ENCODE measurements at places on chromosomes 7 and 10. TPM values are rescaled to one million over a fixed set of nuclear protein-coding genes. Genes with fewer than 3 reads are reported as not detected.

- no peak for DNase-seq
Observed at GRCh38 chr10:24223341-24223740, 14.4 kb downstream of the KIAA1217 start.

DNA sequence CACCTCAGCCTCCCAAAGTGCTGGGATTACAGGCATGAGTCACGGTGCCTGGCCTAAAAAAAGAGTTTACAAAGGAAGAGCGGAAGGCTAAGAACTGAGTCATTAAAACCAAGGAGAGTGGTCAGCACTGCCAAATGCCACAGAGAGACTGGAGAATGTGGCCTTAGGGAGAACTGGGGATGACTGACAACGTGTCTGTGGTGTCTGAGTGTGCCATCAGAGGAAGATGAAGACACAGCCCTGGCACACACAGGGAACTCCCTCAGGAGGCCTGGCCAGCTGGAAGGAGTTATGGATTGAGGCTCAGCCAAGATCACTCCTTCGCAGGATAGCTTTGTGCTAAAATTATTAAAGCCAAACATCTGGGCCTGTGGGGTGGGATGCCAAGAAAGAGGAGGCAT is 3.9 kb upstream of the INA start:
- peak; percentile 62 for DNase-seq

GRCh38 chr7:50472427-50472826 is 22.3 kb upstream of the FIGNL1 start:
- DNase-seq: no peak

GRCh38 chr10:33010132-33011037 is 52.4 kb upstream of the ITGB1 start:
- DNase-seq: peak; percentile 69

NEUROD6 gene
- total RNA-seq: not detected

- no peak for DNase-seq
Observed at GRCh38 chr10:43137717-43138020, 576 bp upstream of the CSGALNACT2 start.

NXPH1 gene
- not detected for total RNA-seq

DNA sequence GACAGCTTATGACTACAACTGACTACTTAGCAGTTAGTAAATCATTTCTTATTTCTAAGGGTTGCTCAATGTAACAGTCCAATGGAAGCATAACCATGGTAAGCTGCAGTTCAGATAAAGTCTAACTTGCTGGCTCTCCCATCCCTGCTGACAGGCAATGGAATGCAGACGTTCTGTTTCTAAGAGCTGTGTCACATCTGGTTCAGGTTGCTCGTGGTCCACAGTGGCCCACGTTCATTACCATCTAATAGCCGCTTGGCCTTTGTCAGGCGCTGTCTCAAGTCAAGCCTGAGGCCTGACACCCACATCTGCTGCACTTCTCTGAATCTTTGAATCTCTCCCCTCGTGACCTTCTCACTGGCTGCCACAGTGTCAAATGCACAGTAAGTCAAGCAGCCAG is 240.8 kb downstream of the FGFR2 start:
- DNase-seq: peak; percentile 37

DNA sequence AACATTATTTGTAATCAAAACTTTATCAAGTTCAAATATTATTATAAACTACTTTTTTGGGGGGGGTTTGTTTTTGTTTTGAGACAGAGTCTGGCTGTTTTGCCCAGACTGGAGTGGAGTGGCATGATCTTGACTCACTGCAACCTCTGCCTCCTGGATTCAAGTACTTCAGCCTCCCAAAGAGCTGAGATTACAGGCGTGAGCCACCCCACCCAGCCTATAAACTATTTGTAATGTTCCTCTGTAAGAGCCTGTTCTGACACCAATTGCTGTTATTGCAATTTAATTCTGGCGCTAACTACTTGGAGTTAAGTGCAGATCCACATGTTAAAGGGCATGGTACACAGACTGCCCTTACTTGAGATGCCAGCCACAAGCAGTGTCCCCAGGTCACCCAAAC is 478.1 kb upstream of the NRP1 start:
- no peak for DNase-seq

DNA sequence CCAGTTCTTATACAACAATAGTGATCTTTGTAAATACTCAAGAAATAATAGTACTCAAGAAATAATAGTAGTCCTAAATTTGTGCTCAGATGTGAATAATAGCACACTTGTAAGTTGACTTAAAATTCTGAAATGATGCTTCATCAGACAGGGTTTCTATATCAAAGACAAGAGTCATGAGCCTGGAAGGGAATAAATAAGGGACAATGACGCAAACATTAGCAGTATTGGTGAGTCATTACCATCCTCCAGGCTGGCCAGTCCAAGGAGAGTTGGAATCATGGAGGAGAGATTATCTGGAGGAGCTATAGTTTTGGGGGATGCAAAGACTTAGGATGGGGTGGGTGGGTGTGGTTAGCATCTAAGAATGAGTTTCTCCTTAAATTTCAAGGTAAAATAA is 6.1 kb upstream of the SH3PXD2A start:
- no peak for DNase-seq

ACTL6B gene
- total RNA-seq: not detected

- DNase-seq: no peak
Observed at GRCh38 chr10:121988361-121989324, at the start of gene TACC2. TSS of gene TACC2 (plus strand) at chr10:121989163. CDS start at chr10:122021982, 32,819 bp downstream.

PRLHR gene
- total RNA-seq: not detected

DNA sequence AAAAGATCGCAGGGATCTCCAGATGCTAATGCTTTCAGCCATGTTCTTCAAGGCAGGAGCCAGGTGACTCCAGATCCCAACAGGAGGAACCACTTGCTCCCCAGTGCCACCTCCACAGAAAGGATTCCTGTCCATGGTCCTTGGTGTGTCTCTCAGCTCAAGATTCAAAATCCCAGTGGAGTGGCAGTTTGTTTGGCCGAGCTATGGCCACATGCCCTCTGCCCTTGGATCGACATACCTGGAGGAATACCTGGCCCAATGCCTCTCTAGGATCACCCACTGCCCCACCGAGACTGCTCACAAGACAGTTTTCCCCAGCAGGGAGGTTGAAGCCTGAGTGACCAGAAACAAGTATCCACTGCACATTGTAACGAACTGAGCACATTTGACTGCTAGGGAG is 3.9 kb upstream of the GPRIN2 start:
- no peak for DNase-seq

All from epithelial cell of proximal tubule (primary cell).